ENCODE measurements at places on chromosomes 2 and 18. TPM values are rescaled to one million over a fixed set of nuclear protein-coding genes. Genes with fewer than 3 reads are reported as not detected.
A peak's percentile ranks its signal among the peaks of the same experiment; 100 is the strongest.

GRCh38 chr2:236536727-236537398 is 32.8 kb upstream of the ACKR3 start:
- H3K4me3 ChIP-seq, result no peak overlapping the region
- no peak overlapping the region for H3K27ac ChIP-seq
- DNase-seq, result no peak
- H3K4me1 ChIP-seq, result no peaks in the 10 kb centered on the region

- no peaks in the 10 kb centered on the region for H3K27me3 ChIP-seq
- H3K4me1 ChIP-seq, result no peaks in the 10 kb centered on the region
- DNase-seq, result no peak
- H3K4me3 ChIP-seq, result no peak overlapping the region
- H3K27ac ChIP-seq, result no peak overlapping the region
Observed at GRCh38 chr2:60262178-60262577, 291.3 kb downstream of the BCL11A start.

DNA sequence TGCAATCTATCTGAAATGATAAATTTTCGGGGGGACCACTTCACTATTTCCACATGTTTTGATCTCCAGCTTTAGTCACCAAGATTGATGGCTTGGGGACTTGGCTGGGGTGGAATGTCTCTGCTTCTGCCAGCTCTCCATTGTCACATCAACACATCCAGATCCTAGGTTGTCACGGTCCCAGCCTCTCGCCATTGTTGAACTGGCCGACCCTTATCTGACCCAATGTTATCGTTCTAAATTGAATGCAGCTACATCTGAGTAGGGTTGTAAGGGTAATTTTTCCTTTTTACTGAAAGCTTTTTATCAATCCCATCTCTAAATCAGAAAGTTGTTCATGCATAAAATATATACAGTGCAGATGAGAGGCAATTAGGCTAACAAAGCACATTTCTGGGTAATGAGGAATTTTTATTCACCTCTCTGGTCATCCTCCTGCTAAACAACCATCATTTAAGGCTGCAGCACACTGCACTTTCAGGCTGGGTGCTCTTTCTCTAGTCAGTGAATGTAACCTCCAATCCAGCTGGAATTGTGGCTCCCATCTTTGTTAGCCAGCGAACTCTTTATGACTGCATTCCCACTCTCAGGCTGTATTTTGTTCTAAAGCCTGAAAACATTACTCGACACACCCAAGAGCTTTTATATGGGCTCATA is 128.2 kb downstream of the COL4A4 start:
- peak; percentile 17 for DNase-seq
- H3K27ac ChIP-seq, result no peak overlapping the region
- no peaks in the 10 kb centered on the region for H3K27me3 ChIP-seq
- no peak overlapping the region for H3K4me3 ChIP-seq
- no peaks in the 10 kb centered on the region for H3K4me1 ChIP-seq

DNA sequence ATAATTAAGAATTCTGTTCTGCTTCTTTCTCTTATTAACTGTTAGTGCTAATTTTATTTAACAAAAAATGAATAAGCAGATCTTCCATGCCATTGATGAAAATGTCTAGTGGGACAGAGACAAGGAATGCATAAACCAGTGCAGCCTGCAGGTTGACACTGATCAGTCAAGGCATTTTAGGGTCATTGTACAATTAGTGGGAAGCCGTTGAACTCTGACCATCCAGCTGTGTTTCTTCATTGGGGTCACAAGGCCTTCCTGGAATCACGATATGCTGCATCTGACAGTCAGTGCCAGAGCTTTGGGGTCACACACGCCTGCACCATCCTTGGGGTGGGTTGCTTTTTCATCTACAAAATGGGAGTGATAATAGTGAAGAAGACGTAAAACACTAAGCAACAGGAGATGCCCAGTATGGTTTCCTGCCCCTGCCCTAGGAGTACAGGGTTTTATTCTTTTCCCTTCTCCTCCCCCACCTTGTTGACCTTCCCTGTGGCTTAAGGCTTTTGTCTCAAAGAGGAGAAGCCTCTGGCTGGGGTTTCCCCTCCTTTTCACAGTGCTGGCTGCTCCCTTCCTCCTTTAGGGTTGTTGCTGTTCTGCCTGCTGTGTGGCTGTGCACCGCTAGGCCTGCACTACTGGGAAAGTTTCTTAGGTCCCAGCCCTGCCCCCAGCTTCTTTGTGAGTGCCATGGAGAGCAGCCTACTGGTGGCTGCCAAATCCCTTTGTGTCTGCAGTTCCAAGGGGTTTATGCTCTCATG is 245.6 kb downstream of the TPGS2 start:
- no peaks in the 10 kb centered on the region for H3K36me3 ChIP-seq
- no peak overlapping the region for H3K4me3 ChIP-seq
- DNase-seq, result no peak
- no peak overlapping the region for H3K27ac ChIP-seq
- no peaks in the 10 kb centered on the region for H3K4me1 ChIP-seq

DNA sequence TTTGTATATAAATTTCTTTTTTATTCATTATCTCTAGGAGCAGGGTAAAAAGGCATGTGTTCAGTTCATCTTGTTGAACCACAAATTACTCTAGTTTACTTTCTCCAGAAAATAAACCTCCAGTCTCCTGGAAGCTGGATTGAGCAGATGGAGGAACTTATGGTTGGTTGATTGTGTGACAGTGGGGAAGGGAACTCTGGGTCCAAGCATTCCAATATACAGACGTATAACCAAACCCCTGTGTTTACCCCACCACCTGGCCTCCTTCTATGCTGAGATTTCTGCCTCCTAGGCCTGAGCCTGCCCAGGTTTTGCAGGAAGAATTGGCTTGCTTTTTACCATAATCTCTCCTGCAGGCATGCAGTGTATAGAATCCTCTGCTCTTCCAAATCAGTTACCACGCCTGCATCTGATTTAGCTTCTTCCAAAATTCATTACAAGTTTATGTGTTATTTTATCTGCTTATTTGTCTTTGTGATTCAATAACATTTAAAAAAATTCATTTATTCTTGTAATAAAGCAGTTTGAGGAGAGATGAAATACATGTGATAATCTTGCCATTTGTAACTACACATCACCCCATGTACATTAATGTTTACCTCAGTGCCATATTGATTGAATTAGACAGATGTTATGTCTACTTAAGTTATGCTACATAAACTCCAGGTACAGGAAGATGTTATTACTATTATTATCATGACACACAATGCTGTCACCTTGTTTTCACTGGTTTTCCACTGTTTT is 2.5 kb upstream of the RAB27B start:
- no peaks in the 10 kb centered on the region for H3K27me3 ChIP-seq
- H3K27ac ChIP-seq, result no peak overlapping the region
- no peaks in the 10 kb centered on the region for H3K36me3 ChIP-seq
- no peak overlapping the region for H3K4me3 ChIP-seq
- no peak for DNase-seq

Gene NFATC1
- 25.1 TPM for total RNA-seq

Gene CXCR4
- total RNA-seq, result 7.1 TPM

Gene ARHGEF4
- total RNA-seq, result 11.3 TPM

Measured in uterus (tissue), 4 donors.